ENCODE measurements at places on chromosomes 12 and 14.

- no peak for DNase-seq
Measured at GRCh38 chr14:33280646-33281045, 342.0 kb downstream of the NPAS3 start.

GRCh38 chr12:18222699-18223098 is 38.6 kb upstream of the PIK3C2G start:
- no peak for DNase-seq

DNA sequence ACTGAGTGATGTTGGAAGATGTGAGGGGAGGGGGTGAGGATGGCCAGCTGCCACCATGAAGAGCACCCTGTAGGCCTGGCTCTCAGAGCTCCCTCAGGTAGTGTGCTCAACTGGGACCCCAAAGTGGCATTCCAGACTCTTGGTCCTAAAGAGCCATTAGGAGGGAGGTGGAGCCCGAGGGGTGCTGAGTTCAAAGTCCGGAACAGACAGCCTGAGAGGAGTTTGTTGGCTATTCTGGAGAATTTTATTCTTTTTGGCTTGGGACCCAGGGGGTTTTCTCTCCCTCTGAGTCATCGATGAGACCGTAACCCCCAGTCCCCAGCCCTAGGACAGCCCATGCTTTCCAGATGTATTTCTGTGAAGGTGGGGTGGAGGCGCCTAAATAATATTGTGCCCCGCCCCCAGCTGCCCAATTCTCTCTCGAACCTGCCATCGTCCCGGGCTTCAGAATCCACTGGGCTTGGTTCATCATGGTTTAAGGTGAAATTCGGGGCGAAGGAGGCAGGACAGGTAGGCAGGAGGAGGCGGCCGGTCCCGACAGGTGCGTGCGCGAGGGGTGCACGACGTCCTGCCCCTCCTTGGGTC is 690 bp upstream of the RBP5 start:
- no peak for DNase-seq

GRCh38 chr12:20627001-20627588 is 68.0 kb upstream of the SLCO1C1 start:
- DNase-seq = no peak

DNA sequence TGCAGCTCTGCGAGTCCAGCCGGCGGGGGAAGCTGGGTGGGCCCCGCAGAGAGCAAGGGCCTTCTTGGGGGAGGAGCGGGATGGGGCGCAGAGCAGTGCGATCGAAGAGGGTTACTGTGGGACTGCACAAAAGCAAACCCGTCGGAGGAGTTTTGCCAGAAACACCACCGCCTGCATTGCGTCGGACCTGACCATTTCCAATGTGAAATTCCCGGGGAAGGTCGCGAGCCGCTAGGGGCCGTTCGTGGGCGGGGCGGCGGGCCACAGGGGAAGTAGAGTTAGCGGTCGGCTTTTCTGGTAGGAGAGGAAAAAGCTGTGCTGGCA is 333 bp upstream of the KCNA1 start:
- DNase-seq = no peak

DNA sequence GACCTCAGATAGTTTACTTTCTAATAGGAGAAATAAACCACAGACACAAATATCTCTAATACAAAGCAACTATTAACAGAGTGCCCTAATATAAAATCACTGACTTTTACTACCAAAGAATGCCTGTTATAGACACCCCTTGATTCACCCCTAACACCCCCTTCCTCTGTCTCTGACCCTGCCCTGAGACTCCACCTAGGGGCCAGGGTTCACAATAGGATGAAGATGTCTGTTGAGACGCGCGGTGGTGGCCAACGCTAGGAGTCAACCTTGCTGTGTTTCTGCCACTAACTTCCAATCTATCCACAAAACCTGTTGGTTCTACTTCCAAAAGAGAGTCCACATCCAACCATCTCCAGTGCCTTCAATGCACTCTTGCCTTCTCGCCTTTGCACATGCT is 10.9 kb upstream of the TC2N start:
- no peak for DNase-seq

DNA sequence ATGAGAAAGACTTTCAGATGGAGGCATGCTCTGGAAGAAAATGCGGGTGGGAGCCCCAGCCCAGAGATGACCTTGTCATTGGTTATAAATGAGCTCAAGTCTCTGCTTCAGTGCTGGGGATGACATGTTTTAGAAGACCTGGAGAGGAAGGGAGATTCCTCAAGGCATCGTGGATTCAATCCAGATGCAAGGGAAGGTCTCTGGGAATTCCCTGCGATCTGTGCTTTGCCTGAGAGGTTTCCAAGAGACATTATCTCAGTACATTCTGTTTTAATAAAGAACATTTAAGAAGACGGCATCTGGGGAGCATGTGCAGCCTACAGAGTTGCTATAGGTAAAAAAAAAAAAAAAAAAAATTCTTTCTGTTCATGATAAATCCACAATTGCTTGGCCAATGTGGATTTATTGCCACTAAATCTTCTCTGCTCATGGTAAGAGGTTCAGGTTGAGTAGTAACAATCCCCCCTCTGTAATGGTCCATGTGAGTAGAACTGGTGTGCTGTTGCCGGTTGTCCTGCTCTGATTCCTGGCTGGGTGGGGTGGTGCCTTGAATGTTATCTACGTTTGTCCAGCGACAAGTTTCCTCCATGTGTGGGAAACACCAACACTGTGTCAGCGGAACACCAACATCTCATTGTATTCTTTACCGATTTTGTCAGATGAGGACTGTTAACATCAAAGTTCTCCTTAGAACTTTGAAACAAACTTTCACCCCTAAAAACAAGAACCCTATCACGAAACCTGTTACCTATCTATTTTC is 230.0 kb downstream of the MSRB3 start:
- DNase-seq = no peak

GRCh38 chr12:19683178-19683927 is 244.1 kb downstream of the AEBP2 start:
- no peak for DNase-seq

DNA sequence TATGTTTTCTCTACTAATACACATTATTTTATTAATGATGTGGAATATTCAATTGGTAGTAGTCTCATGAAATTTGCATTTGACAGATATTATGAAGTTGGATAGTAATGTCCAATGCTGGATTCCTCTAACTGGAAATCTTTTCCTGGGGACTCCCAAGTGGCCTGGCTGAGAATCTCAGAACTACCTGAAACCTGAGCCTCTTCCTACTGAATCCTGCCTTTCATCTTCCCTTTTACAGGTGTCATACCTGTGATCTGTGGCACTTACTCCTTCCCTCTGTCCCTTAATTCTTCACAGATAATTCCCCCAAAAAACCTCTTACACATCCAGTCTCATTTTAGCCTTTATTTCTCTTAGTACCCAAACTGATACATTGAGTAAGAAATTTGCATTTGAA is 89.7 kb upstream of the MYF6 start:
- DNase-seq = no peak

- no peak for DNase-seq
Measured at GRCh38 chr12:130975116-130975515, 21.4 kb downstream of the ADGRD1 start.

DNA sequence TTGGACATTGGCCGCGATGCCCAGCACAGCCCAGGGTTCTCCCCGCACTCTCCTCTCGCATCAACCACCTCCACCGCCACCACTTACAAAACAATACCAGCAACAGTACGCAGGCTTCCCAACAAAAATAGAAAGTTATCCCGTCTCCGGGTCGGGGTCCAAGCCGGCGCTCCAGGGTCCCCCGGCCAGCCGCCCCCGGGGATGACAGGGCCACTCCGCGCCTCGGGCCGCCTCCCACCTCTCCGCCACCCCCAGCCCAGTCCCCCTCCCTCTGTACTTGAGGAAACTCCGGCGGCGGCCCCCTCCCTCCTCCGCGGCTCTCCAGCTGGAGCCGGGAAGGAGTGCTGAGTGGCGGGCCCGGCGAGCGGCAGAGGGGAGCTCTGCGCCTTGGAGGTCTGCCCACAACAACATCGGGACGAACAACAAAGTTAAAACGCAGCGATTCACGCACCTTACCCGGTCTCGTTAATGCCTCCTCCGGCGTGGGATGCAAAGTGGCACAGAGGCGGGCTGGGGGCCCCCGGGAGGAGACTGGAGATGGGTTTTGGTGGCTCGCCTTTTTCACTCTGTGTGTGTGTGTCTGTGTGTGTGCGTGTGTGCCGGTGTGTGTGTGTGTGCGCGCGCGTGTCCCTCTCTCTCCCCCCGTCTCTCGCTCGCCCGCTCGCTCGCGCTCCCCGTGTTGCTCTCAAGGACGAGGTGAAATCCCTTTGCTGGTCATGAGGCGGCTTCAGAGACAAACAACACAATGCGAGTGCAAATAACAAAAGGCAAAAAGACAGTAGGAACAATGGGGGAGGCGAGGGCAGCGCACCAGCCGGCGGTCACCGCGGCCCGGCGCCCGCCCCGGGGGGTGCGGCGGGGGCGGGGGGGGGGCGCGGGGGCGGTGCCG is 386.8 kb downstream of the BCAT1 start:
- DNase-seq = no peak

DNA sequence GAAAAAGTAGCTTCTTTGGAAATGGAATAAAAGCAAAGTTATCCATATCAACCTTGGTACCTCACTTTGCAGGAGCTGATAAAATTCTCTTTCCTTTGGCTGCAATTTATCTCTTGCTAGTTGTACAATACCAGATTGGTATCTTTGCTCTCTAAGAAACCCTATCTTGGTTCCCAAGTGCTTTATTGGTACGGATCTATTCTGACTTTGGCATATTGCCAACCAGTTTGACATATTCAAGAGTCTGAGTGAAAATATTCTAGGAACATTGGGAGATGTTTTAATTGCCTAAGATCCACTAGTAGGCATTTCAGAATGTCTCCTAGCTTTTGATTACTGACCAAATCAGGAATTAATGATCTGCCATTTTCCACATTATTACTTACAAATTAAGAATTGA is 167.2 kb upstream of the ATP2B1 start:
- DNase-seq = no peak

DNA sequence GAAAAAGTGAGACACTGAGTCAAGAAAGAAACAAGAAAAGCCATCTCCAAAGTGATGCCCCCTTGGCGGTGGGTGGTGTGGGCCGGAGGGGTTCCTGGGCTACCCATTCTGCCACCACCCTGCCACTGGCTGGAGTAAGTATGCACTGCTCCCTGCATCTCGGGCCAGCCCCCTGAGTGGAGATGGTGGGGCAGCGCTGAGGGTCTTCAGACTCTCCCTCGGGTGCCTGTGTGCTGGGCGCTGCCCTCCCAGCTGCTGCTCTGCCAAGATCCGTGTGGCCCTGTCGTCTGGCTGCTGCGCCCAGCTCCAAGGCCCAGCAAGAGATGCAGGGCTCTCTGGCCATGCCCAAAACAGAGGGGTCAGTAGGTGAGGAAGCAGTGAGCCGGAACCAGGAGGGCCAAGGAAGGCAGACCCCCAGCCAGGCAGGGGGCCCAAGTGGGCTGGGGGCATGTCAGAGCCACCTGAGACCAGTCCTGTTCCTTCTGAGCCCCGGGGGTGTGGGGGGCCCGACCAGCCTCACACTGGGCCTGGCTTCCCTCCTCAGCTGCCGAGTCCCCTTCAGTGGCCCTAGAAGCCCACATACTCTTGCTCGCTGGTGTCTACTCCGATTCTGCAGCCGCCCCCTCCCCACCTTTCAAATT is 5.2 kb downstream of the GPR132 start:
- no peak for DNase-seq

DNA sequence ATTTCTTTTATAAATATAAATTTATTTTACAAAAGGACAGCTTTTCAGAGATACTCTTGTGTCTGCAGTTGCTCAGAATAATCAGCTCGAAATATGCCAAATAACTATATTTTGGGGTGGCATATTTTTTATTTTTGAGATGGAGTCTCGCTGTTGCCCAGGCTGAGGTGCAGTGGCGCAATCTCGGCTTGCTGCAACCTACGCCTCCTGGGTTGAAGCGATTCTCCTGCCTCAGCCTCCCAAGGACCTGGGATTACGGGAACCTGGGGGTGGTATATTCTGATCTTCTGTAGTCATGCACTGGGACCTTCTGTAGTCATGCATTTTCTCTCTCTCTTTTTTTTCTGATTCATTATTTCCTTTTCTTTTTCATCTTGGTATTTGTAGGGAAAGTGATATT is 135.0 kb upstream of the AMIGO2 start:
- no peak for DNase-seq

DNA sequence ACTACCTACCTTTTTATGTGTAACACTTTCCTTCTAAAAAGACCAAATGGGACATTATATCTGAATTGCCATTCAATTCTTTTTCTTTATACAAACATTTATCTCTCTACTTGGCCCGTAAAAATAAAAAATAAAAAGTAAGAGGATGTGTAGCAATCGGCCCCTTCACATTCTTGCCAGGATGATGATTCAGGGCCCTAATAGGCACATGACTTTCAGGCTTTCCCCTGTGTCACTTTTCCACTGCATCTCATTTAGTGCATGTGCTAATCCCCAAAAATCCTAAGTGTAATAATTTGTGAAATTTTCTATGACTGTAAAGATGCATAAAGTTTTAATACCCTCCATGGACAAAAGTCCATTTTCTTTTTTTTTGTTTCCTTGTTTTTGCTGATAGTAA is 23.0 kb upstream of the ATP2B1 start:
- no peak for DNase-seq

DNA sequence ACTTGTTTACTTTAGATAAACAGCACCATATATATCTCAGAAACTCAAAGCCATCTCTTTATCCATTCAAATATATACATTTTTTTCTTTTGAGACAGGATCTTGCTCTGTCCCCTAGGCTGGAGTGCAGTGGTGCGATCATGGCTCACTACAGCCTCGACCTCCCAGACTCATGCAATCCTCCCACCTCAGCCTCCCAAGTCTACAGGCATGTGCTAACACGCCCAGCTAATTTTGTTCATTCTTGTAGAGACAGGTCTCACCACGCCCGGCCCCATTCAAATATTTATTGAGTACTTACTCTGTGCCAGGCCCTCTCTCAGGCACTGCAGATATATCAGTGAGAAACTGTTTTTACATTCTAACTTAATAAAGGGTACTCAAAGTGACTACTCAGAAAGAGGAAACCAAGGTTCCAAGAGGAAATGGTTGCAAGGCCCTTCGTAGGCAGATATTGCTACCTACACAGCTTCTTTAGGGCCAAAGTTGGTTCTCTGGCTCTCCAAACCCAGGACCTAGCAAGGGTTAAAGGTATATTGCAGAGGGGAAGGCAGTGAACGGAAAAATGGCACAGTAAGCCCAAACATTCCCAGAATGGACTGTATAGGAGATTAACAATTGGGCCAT is 2.9 kb downstream of the ATXN3 start:
- no peak for DNase-seq

GRCh38 chr12:39990122-39991101 is 115.5 kb downstream of the SLC2A13 start:
- DNase-seq = no peak

DNA sequence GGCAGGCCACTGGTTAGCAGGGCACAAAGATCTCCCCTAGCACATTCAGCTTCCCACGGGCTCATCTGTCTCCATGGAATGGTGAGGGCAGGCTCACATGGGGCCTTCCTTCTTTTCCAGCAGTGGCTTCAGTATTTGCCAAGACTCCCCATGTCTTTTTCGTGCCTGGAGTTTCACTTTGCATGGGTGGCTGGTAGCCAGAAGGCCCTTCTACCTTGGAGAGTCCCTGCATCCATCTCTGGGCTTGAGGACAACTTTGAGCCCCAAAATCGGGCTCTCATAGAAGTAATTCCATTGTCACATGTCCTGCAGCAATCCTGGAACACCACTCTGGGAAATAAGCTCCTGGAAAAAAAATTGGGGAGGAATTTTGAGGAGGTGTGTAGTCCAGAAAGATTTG is 42.1 kb downstream of the NFKBIA start:
- no peak for DNase-seq

GRCh38 chr12:11540615-11541310 is 108.7 kb upstream of the ETV6 start:
- DNase-seq = no peak
